ENCODE measurements at places on chromosomes 5 and 9. TPM values are rescaled to one million over a fixed set of nuclear protein-coding genes. Genes with fewer than 3 reads are reported as not detected.

DNA sequence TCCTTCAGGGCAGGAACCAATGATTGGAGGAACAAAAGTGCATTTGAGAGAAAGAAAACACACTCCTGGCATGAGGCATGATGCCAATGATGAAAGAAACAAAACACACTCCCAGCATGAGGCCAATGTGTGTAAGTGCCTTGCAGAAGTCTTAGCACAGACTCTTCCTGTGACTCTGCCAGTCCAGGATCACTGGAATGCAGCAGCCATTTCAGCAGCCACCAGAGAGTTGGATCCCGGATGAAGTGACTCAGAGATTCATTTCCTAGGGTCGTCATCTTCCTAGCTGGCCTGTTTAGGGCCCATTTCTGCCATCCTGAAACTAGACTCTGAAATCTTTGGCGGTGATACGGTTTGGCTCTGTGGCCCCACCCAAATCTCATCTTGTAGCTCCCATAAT is 212.5 kb downstream of the CFAP90 start:
- DNase-seq, result no peak
- H3K36me3 ChIP-seq, result peaks cover 4% of the 10 kb centered on the region
- H3K4me3 ChIP-seq, result no peak overlapping the region
- no peaks in the 10 kb centered on the region for H3K27me3 ChIP-seq

ENTREP1 gene
- 21.3 TPM for total RNA-seq

DNA sequence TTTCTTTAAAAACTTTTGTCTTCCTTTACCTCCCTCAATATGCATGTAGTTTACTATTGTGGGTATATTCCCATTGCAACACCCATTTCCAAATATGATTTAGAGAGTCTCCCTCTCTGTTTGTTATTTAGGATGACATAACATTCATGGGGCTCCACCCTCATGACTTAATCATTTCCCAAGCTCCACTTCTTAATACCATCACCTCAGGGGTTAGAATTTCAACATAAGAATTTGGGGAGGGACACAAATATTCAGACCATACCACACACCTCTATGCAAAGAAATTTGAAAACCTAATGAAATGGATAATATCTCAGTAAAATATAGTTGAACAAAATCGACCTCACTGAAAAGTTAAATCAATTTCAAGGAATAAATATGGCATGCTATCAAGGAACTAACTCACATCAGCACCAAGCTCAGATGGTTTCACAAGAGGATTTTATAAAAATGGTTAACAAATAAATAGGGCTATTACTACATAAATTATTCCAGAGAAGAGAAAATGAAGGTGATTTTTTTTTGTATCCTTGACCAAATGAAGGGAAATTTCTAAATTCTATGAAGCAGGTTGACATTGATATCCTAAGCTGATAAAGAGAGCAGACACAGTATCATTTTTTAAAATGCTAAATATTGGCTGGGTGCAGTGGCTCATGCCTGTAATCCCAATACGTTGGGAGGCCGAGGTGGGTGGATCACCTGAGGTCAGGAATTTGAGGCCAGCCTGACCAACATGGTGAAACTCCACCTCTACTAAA is 20.2 kb upstream of the UBTD2 start:
- no peaks in the 10 kb centered on the region for H3K27me3 ChIP-seq
- H3K36me3 ChIP-seq, result no peaks in the 10 kb centered on the region
- no peaks in the 10 kb centered on the region for H3K4me1 ChIP-seq
- no peak for DNase-seq
- H3K27ac ChIP-seq, result no peak overlapping the region

DNA sequence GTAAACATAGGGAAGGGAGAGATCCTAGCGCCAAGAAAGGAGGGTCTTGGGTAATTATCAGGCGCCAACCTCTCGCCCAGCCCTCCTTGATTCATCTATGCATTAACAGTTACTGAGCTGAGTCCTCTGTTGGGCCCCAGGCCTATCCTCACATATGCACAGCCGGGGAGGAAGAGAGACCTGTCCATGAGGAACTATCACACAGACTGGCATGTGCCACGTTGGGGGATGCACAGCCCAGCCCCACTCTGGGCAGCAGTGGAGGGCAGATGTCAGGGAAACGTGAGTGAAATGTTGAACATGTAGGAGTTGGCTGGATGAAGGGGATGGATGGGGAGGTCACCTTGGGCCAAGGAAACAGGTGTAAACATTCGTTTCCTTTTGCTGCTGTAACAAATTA is 18.8 kb upstream of the ENHO start:
- H3K4me1 ChIP-seq, result no peaks in the 10 kb centered on the region
- H3K36me3 ChIP-seq, result no peaks in the 10 kb centered on the region
- H3K27ac ChIP-seq, result no peak overlapping the region
- no peaks in the 10 kb centered on the region for H3K27me3 ChIP-seq
- no peak for DNase-seq

DNA sequence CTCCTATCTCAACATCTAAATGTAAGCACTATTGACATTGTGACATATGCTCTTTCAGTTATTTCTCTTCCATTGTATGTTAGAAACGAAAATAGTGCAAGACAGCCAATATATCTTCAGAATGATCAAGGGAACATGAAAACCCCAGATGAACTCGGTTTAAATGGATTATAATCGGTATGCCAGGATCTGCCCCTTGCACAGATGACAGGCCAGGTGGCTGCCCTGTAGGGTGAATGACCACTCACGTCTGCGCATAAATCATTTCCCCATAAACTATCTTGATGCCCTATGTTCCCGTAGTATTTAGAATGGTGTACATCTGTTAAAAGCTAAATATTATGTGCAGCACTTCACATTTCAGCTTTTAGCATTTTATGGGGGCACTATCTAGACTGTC is 69.7 kb upstream of the RANBP3L start:
- H3K27me3 ChIP-seq, result no peaks in the 10 kb centered on the region
- H3K27ac ChIP-seq, result no peak overlapping the region
- no peak overlapping the region for H3K4me3 ChIP-seq
- H3K36me3 ChIP-seq, result no peaks in the 10 kb centered on the region
- DNase-seq, result no peak
- no peaks in the 10 kb centered on the region for H3K4me1 ChIP-seq

GPX8 gene
- 37.9 TPM for total RNA-seq

DNA sequence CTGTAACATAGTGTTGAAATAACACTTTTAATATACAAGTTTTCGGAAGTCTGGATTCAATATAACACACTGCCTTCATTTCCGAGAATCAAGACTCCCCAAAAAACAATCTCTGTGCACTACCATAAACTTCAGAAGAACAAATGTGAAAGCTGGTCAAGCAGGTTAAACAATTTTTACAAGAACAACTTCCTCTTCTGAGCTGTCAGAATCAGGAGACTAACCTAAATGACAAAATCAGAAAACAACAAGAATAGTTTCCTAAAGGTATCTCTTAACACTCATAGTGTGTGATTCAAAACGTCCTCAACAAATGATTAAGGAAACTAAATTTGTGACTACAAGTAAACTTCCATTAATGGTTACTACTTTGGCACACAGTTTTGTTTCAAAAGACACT is 11.6 kb downstream of the C9orf72 start:
- H3K36me3 ChIP-seq, result peaks cover 41% of the 10 kb centered on the region
- DNase-seq, result no peak
- H3K27me3 ChIP-seq, result no peaks in the 10 kb centered on the region

BRD9 gene
- total RNA-seq, result 70.5 TPM

PCA3 gene
- total RNA-seq, result not detected

GRCh38 chr5:150262502-150262901 is 27.1 kb downstream of the CAMK2A start:
- DNase-seq, result no peak
- no peak overlapping the region for H3K27ac ChIP-seq
- no peaks in the 10 kb centered on the region for H3K27me3 ChIP-seq
- no peaks in the 10 kb centered on the region for H3K36me3 ChIP-seq

DNA sequence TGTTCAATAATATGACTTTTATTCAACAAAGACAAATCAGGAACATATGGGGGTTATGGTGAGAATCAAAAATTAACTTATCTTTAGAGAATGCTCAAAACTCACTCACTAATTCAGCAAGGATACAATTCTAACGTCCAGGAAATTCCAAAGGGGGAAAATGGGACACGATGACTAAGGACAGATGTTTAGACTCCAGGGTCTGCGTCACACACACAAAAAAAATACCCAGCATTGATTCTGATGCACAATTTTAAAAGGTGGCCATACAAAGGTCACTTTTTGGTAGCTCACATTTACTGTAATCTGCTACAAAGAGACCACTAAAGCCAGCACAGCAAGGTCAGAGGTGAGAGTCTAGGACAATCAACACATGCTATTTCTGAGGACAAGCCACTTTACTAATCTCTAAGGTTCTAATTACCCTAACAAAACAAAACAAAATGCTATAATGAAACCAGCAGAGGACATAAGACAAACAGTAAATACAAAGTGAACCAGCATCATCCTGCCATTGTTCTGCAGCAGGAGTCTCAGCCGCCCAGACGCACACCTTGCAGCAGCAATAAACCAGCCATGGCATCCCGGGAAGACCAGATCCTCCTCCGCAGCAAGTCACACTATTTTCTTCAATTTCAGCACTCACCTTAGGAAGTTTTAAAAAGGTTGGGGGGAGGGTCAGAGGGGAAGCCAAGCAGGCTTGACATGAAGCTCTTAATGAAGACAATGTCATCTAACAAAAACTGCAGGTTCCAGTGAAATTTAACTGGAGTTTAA is 57.8 kb downstream of the TTC39B start:
- peaks cover 5% of the 10 kb centered on the region for H3K36me3 ChIP-seq
- H3K27ac ChIP-seq, result no peak overlapping the region
- peaks cover 8% of the 10 kb centered on the region for H3K4me1 ChIP-seq
- H3K4me3 ChIP-seq, result no peak overlapping the region
- H3K27me3 ChIP-seq, result no peaks in the 10 kb centered on the region
- no peak for DNase-seq

- H3K4me3 ChIP-seq, result no peak overlapping the region
- no peaks in the 10 kb centered on the region for H3K4me1 ChIP-seq
- no peak for DNase-seq
- no peaks in the 10 kb centered on the region for H3K36me3 ChIP-seq
- H3K27ac ChIP-seq, result no peak overlapping the region
Observed at GRCh38 chr5:77300451-77300850, 90.0 kb downstream of the PDE8B start.

DNA sequence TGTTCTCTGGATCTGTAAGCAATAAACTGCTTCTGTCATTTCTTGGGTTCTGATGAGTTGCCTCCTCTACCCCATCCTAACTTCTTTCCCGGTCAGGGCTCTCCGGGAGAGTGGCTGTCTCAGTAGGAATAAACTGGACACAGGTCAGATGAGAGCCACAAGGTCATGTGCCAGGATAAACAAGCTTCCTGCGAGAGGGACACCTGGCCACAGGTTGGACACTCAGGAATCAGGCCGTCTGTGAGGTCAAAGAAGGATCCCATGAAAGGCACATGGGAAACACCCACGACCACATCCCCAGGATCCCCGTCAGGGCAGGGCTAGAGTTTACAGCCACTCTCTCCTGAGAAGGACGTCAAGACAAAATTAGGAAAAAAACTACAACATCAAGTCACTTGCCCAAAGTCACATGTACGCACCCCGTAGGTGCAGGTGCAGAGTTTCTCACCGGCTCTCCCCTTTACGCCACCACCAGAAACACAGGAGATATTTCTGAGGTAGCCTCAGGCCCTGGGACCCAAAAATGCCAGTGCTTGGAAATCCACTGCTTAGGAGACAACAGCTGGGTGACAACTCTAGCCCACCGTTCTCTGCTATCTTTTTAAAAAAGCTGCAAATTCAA is 28.7 kb downstream of the CCT5 start:
- no peak overlapping the region for H3K4me3 ChIP-seq
- DNase-seq, result no peak
- no peaks in the 10 kb centered on the region for H3K27me3 ChIP-seq
- peaks cover 2% of the 10 kb centered on the region for H3K4me1 ChIP-seq

DNA sequence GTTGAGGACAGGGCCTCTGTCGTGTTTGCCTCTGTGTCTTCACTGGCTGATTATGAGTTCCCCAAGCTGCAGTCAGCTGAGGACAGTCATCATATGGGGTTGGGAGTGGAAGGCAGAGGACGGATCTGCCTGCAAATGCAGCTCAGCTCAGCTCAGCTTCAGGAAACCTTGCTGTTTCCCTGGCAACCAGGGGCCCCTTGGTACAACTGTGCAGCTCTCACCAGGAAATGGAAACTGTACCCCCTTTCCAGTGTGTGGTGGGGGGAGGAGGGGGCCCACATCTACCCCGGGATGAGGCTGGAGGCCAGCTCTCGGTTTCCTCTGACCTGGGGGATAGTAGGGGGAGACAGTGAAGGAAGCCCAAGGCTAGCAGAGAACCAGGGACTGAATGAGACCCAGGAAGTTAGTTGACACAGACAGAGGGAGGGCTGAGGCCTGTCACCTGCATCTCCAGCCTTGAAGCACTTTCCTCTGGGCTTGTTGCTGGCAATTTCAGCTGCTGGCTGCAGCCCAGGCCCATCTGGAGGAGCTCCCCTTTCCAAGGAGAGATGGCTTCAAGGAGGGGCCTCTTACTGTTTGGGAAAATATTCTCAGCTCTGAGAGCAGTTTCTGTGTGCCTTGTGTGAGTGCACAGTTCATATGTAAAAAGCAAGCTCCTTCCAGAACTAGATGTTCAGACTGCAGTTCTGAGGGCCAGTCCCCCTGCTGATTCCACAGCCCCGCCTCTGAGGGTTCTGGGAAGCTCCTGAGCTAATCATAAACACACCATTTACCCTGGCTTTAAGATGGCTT is 6.9 kb downstream of the ANXA6 start:
- H3K4me3 ChIP-seq, result no peak overlapping the region
- no peaks in the 10 kb centered on the region for H3K4me1 ChIP-seq
- H3K36me3 ChIP-seq, result no peaks in the 10 kb centered on the region
- no peaks in the 10 kb centered on the region for H3K27me3 ChIP-seq

GRCh38 chr5:137245438-137245837 is 253.7 kb downstream of the SPOCK1 start:
- no peak for DNase-seq
- no peak overlapping the region for H3K27ac ChIP-seq
- H3K4me3 ChIP-seq, result no peak overlapping the region
- no peaks in the 10 kb centered on the region for H3K36me3 ChIP-seq
- no peaks in the 10 kb centered on the region for H3K4me1 ChIP-seq
- no peaks in the 10 kb centered on the region for H3K27me3 ChIP-seq

DNA sequence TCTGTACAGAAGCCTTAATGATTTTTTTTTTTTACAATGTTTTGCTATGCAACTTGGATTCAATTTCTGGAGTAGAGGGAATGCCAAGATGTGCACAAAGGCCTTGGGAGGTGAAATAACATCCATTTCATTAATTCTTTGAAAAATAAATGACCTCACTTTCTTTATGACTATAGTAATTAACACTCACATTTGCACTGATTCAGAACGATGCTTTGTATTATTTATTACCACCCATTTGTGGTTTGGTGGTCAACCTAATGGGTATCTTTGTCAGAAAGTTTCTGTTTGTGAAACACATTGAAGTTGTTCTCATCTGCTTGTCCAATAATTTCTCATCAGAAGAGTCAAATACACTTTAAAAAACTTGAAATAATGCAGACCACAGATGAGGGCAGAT is 169.3 kb downstream of the NTRK2 start:
- no peak overlapping the region for H3K4me3 ChIP-seq
- no peaks in the 10 kb centered on the region for H3K27me3 ChIP-seq
- H3K27ac ChIP-seq, result no peak overlapping the region
- H3K4me1 ChIP-seq, result peaks cover 4% of the 10 kb centered on the region

LSM11 gene
- 4.5 TPM for total RNA-seq
